ENCODE measurements at places on chromosomes 2 and 18. TPM values are rescaled to one million over a fixed set of nuclear protein-coding genes. Genes with fewer than 3 reads are reported as not detected.
A peak's percentile ranks its signal among the peaks of the same experiment; 100 is the strongest.

- no peak for DNase-seq
Observed at GRCh38 chr2:175684466-175684865, 317.6 kb downstream of the LNPK start.

The UGGT1 gene
- 60.3 TPM for total RNA-seq

DNA sequence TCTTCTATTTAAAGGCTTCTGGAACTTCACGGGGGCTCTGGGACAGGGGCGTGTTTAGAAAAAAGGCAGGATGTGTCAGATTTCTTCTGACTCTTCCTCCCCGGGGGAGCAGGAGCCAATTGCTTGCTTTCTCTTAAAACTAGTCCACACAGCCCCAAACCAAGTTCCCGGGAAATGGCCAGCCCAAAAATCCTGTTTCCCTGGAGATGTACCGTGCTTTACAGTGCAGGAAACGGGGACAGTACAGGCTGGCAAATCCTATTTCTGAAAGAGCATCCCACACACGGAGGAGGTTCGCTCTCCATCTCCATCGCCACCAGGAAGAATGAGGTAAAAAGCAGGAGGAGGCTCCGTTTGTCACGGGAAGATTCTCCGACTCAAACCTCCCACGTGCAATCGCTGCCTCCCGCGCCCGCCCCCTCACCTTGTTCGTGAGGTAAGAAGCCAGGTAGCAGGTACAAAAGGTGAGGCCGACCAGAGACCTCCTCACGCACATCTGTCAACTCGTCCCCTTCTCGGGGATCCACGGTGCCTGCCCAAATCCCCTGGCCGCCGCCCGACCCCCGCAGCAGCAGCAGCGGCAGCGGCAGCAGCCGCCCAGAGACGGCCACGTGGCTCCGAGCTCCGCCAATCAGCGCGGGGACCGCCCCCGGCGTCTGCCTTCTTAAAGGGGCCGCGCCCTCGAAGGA, 15.6 kb upstream of the RIOK3 start:
- peak; percentile 85 for DNase-seq

The IL36A gene
- 0.53 TPM for total RNA-seq

DNA sequence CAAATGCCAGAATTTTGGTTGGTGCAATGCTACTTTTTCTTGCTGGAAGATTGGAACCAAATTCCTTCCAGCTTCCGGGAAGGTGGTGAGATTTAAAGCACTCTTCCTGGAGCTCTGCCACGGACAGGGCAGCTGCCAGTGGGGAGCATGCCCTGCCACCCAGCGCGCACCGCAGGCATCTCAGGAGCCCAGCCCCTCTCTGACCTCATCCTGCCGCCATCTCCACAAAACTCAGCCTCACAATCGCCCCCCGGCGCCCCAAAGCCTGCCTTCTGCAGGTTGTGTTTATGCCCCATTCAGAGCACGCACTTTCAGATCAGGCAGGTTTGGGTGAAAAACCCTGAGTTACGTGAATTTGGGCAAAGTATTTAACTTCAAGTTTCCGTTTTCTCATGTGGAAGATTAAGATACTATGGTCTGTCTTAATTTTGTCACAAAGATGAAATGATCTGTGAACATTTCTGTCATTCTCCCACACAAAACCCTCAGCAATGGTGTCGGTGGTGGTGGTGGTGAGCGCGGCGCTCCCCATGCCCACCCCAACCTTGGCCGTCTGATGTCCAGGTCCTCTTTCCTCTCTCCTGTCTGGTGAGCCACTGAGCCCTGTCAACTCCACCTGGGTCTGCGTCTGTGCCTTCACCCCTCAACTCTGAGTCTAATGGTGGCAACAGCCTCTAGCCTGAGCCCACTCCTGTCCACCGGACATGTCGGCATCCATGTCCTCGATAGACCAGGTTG, 282.8 kb upstream of the SALL3 start:
- no peak for DNase-seq

GRCh38 chr2:203689426-203690116, 16.9 kb upstream of the CD28 start:
- DNase-seq: no peak

The PROKR1 gene
- not detected for total RNA-seq

The C1QL2 gene
- not detected for total RNA-seq

DNA sequence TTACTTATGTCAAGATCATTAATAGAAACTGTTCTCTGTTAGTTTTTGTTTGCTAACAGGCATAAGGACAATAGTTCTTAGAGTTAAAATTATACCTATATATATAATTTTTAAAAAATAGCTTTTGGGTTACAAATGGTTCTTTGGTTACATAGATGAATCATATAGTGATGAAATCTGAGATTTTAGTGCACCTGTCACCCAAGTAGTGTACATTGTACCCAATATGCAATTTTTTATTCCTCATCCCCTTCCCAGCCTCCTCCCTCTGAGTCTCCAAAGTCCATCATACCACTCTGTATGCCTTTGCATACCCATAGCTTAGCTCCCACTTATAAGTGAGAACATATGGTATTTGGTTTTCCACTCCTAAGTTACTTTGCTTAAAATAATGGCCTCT, 26.4 kb downstream of the SLC4A1AP start:
- no peak for DNase-seq

GRCh38 chr2:80519121-80519643, 214.6 kb upstream of the LRRTM1 start:
- no peak for DNase-seq
